Left hindlimb (tissue), 1 donor: ENCODE measurements at places on chromosomes 1 and 21.
A peak's percentile ranks its signal among the peaks of the same experiment; 100 is the strongest.

DNA sequence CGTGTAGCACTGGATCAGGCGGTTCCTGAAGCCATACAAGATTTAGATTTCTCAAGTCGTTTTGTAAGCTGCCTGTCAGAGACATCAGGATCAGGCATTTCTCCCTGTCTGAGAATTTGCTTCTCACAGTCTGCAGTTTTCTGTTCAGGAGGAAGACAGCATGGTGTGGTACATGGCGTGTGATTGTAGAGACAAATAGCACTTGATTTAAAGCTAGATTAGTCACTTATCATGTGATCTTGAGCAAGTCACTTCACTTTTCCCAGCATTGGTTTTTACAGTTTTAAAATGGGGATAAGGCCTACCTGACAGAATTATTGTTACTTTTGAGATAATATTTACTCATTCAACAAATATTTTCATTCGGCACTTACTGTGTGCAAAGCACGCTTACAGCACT lies 63.3 kb downstream of the AK4 start:
- no peak for DNase-seq

- no peak for DNase-seq
These were observed 173.3 kb upstream of the KLHDC7A start for GRCh38 chr1:18307329-18307898.

- no peak for DNase-seq
These were observed 123.2 kb upstream of the TNFSF4 start for GRCh38 chr1:173330149-173330951.

DNA sequence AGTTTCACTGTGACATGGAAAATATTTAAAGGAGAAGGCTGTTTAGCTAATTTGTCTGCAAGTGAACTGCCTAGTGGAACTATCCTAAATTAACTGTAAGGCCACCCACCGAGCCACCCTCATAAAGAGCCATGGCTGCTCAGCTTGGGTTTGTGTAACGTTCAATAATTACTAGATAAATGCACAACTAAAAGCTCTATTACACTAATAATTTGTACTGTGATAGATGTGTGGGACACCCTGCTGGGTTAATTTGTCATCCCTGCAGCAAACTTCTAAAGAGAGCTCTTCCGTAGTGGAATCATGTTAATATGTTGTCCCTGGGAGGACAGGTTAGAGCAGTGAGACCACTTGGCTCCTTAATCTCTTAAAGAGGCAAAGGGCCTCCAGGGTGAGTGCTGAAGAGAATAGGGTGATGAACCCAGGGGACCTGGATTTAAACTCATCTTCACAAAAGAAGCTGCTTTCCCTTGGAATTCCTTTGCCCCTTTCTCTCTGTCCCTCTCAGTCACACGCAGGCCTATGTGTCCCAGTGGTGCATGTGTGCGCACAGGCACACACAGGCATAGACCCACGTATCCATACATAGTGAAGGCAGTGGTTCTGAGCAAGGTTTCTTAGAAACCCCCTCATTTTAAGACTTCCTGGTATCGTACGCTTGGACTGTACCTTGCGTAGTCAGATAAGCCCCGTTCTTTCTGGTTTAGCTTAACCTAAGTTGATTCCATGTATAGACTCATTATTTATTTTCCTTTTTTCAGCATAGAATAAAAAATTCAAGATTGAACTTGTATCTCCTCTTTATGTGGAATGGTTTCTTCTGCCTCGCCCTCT lies 310.3 kb downstream of the NFIA start:
- DNase-seq, result no peak

DNA sequence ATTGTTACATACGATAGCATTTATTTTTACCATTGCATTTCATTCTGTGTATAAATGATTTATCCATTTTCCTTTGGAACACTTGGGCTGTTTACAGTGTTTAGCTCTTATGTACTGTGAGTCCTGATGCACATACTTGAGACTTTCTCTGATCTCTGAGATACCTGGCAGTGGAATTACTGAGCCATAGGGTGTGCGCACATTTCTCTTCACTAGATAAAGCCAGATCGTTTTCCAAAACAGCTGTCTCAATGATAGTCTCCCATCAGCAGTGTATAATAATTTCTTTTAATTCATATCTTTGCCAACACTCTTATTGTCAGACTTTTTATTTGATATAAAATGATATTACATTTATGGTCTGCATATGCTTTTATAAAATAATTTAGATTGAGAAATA lies 66.2 kb downstream of the VPS13D start:
- no peak for DNase-seq

- no peak for DNase-seq
These were observed 37.5 kb upstream of the FBXO28 start for GRCh38 chr1:224076407-224076806.

DNA sequence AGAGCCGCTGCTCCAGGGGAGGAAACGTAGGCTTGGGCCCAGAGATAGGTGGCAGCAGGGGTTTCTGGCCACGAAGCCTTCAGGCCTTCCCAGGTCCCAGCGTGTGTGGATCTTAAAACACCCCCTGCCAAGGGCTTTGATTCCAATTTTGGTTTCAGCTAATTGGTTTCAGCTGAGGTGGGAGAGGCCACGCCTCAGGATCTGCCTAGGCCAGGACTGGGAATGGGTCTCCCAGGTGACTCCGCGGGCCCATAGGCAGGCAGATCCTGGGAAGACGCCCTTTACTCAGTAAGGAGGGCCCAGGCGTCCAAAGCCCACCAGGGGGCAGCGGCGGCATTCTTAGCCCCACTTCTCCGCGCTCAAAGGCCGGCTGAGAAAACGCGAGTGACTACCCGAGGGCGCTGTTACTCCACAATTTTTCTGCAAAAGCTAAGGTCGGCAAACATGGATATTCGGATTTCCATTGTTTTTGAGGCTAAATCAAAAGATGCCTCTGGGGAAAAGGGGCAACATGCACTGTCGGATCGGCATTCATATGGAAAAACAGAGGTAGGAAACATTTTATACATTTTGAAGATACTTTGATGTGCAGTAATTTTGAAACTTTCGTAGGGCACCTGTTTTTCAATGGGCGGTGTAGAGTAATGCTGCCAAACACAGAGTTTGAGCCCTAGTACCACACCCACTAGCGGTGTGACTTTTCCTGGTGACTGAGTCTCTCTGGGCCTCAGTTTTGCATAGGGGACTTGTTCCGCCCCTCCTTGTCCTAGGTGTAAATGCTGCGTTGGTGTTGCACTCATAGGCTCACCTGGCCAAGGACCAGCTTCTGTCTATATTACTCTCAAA lies 31.8 kb upstream of the BCL10 start:
- DNase-seq, result peak; percentile 91

GRCh38 chr21:34055615-34056014 lies 17.8 kb upstream of the MRPS6 start:
- DNase-seq, result no peak

- DNase-seq, result no peak
These were observed 1.6 kb downstream of the TTC13 start for GRCh38 chr1:230976825-230977747.

DNA sequence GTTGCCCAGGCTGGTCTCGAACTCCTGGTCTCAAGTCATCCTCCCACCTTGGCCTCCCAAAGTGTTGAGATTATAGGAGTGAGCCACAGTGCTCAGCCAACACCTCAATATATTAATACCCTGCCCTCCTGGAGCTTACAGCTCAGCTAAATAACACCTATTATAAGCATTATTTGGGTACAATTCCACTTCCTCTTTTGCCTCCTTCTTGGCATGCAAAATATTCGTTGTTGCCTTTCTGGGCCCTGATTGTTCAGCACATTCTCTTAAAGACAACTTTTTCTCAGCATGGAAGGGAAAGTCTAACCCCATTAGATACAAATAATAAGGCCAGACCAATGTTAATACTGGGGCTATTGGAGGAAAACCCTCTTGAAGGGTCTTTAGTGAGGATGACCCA lies 2.8 kb downstream of the PAQR7 start:
- no peak for DNase-seq

DNA sequence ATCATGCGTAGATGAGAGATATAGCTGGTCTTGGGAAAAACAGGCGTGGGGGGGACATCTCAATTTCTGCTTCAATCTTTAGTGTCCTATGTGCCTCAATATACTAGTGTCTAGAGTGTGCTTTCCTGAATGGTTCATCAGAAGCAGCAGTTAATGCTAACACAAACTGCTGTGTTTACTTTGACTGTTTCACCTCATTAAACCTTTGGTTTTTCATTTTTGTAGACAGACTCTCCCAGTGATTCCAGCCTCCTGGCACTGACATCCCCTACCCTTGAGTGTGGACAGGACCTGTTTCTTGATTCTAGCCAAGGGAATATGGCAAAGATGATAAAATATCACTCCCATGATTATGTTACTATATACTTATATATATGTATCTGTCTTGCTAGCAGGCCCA lies 37.6 kb downstream of the ZYG11A start:
- DNase-seq, result no peak

- no peak for DNase-seq
These were observed 4.7 kb upstream of the CD55 start for GRCh38 chr1:207316622-207317391.

- no peak for DNase-seq
These were observed 419.6 kb upstream of the BRINP3 start for GRCh38 chr1:190897233-190897632.
